ENCODE measurements at places on chromosomes 4 and X.
A peak's percentile ranks its signal among the peaks of the same experiment; 100 is the strongest.

- no peak for DNase-seq
These were observed 29.4 kb upstream of the KLHL2 start for GRCh38 chr4:165177725-165178666.

GRCh38 chr4:38614231-38614630 lies 49.8 kb upstream of the KLF3 start:
- DNase-seq: no peak

DNA sequence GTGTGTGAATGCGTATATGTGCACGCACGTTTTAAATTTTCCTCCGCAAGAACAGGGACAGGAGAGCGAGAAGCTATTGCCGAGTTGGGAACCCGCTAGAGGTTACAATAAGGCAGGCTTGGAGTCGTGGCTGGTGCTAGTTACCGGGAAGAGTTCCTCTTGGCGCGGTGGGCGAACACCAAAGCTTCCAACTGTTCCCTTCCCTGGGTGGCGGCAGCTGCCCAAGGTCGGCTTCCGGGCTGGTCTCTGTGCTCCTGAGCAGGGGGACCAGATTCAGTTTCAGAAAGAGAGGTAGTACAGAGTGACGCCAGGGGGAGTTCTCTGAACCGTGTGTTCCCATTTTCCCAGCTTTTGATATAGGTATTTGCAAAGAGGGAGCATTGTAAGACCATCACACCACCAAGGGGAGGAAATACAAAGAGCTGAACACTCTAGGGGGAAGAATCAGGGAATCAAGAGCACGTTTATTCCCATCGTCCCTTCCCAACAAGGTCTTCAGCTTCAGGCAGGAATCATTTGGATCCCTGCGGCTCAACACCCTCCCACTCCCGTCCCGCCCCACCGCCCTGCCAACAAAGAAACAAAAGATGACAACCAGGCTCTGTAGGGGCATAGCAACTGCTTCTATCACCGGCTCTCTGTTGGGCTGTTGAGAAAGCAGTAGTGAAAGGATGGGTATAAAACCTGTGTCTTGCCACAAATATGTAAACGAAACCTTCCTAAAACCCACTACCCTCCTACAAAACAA lies 113.6 kb upstream of the TEX13C start:
- DNase-seq: no peak

GRCh38 chrX:34325460-34325859 lies 193.3 kb upstream of the FAM47A start:
- DNase-seq: no peak

- no peak for DNase-seq
These were observed 26.1 kb downstream of the LAMTOR3 start for GRCh38 chr4:99868126-99868596.

DNA sequence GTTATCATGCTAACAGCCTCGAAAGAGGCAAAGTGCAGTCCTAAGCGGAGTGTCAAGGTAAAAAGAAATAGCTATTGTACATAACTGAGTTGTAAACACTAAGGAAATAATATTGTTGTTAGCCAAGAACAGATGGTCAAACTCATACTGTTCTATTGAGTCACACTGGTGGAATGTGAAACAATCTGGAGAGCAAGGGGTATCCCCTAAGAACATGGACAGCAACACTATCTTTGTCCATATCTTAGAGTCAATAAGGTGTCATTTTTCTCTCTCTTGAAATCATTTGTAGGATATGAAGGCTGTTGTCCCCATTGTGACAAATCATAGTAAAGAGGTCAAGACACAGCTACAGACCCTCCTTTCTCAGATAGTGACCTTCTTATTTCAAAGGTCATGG lies 4.5 kb upstream of the PDGFC start:
- DNase-seq: no peak

DNA sequence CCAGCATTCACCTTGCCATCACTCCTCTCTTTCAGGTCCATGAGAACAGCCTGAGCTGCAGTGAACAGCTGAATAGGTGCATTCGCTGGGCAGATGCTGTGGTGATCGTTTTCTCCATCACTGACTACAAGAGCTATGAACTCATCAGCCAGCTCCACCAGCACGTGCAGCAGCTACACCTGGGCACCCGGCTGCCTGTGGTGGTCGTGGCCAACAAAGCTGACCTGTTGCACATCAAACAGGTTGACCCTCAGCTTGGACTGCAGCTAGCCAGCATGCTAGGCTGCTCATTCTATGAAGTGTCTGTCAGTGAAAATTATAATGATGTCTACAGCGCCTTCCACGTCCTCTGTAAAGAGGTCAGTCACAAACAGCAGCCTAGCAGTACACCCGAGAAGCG lies 3.2 kb downstream of the RASL11B start:
- no peak for DNase-seq

DNA sequence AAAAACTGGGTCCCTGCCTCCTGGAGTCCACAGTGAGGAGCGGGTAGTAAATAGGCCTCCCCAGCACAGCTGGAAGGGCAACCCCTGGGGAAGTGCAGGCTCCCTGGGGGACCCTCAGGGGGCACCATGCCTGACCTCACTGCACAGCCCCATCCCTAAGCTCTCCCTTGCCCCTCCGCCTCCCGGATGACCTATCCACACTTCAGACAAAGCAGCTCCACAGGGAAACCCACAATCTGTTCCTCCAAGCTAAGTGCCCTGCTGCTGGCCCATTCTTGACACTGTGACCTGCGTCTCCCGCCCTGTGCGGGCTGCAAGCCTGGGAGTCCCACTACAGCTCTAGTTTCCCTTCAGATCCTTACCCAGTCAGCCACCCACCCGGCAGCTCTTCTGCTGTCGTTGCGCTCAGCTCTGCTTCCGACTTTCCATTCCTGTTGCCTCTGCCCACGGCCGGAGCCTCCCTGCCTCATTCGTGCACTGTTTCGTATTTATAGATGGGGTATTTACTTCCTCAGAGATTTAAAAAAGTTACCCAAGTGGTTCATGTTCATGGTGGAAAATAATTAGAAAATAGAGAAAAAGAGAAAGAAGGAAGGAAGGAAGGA lies 47.0 kb upstream of the STOX2 start:
- no peak for DNase-seq

GRCh38 chr4:111028795-111029194 lies 405.9 kb upstream of the PITX2 start:
- DNase-seq: no peak

- DNase-seq: no peak
These were observed 155.8 kb downstream of the ATP10D start for GRCh38 chr4:47640911-47641310.

GRCh38 chr4:32864713-32865351 lies 2144.7 kb downstream of the PCDH7 start:
- no peak for DNase-seq

DNA sequence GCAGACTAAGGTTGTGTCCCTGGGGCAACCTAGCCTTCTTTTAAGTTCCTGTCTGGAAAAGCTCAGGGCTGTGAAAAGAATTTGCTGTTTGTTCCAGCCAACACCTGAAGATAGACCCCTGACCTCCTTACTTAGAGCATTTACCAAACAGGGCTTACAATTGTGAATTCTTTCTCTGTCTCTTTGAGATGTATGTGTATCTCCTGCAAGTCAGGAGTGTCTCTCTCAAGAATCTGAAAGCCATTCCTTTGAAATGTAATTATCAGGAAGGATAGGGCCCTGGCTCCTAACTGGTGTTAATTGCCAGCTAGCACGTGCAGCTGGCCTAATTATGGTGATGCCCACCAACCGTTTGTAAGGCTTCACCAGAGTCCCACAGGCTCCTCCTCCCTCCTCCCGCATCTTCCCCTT lies 18.2 kb downstream of the CCNG2 start:
- DNase-seq: no peak

DNA sequence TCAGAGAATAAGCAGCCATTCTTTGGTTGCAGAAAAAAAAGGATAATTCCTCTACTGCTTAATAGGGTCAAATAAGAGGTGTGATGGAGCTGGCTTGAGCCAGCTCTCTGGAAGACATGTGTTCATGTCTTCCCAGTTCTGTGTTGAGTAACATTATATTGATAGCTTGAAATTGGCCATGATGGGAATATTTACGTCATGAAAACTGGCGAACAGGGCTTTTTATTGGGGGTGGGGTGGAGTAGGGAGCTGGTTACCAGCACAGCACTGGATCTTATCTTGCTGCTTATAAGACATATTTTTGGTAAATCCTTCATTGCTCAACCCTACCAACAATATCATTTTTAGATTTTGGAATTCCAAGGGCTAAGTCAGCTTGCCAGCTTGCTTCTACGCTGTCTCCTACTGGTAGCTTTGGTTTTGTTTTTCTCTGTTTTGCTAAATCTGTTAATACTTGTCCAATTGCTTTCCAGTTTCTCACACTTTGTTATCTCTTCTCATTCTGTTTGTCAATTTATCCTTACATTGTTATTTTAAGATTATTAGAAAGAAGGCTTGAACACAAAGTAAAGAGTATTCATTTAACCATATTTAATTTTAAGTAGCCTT lies 25.3 kb upstream of the GBA3 start:
- DNase-seq: no peak

- DNase-seq: peak; percentile 1
These were observed 43.2 kb downstream of the TMEM144 start for GRCh38 chr4:158253350-158253980.

- DNase-seq: no peak
These were observed 15.5 kb downstream of the NKX3-2 start for GRCh38 chr4:13528821-13529127.

DNA sequence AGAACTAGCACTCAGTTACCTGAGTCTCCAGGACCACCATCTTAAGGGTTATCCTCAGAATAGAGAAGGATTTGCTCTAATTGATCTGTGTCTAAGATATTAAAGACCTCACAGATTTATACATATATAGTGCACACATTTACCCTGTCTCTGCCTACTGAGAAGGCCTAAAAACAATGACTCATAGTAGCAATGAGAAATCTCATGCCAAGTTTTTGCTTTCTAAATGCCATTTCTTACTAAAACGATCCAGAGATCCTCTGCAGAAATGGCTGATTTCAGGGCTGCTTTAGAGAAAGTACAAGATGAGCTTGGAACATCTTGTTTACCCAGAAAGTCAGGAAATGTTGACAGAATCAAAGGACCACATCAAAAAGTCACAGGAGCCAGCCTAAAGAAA lies 79.1 kb upstream of the INPP4B start:
- no peak for DNase-seq

- no peak for DNase-seq
These were observed 13.4 kb upstream of the GTPBP6 start for GRCh38 chrX:331825-332495.

GRCh38 chrX:118825227-118825626 lies 1.6 kb downstream of the ZCCHC12 start:
- DNase-seq: no peak

GRCh38 chr4:152634110-152634760 lies 45.6 kb downstream of the TMEM154 start:
- DNase-seq: no peak

DNA sequence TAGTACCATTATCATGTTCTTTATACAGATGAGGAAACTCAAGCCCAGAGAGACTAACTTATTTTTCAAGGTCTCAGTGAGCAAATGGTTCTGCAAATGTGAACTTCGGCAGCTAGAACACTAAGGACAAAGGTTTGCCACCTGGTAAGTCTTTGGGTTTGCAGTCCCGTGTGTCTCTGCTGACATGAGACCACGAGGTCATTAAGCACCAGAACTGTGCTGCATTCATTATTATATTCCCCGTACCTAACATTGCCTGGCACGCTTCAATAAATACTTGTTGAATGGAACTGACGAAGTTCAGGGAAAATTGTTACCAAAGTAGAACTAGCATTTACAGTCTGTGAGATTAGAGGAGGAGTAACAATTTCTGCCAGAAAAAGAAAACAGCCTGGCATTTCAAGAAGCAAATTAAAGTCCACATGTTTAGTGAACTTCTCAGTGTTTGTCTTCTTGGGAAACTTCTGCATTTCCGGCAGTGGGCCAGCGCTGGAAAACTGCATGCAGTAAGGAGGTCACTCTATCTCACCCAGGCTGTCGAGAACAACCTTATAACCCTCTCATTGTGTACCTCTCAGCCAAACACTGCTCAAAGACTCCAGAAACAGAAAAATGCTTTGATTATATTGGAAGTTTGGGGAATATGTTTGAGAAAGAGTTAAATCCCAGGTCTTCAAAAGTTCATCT lies 67.4 kb upstream of the CPEB2 start:
- no peak for DNase-seq

All from NCI-H2107 (cell line).